Karpas-422 (cell line): ENCODE measurements at places on chromosomes 5 and 9. TPM values are rescaled to one million over a fixed set of nuclear protein-coding genes. Genes with fewer than 3 reads are reported as not detected.

DNA sequence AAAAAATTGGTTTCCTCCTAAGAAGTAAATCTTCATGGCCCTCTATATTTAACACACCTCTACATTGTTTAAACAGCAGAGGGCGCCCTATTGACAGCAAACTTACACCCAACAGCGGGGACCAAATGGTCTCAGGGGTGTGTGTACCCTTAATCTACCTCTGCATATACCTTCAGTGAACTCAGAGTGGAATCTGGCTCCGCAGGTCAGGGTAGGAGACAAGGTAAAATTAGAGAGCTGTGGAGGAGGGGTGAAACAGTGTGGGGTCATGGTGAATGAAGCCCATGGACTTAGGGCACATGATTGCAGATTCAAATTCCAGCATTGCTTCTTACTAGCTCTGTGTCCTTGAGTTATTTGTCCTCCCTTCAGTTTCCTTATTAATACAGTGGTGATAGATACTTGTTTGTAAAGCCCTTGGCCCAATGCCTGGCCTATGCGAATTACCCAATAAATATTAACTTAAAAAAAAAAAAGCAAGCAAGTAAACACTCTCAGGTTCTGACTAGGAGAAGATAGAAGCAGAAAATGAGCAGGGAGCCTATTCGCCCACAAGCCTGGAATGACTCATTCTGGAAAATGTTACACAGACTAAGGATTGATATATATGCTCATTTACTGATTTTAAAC, 122.9 kb downstream of the CAVIN4 start:
- peak; percentile 75 for DNase-seq

The FBXW11 gene
- 52.3 and 72.9 TPM in 2 replicates for total RNA-seq

The UBE2QL1 gene
- total RNA-seq = not detected in 2 replicates

The FAM200C gene
- total RNA-seq = 0.76 and 2.0 TPM in 2 replicates

DNA sequence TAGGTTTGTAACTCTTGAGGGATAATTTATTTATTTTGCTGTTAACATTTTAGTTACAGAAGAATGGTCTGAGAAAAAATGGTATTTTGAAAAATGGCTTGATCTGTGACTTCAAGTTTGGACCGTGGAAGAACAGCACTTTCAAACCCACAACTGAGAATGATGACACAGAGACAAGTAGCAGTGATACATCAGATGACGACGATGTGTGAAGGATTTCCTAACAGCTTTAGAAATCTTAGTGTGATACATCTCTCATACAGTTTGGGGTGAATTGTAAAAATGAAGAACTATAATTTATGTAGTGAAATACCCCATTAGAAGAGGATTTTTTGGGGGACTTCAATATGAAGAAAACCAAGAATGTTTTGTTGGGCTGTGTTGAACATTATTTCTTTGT, 88.7 kb downstream of the GPBP1 start:
- DNase-seq = no peak

The TEX53 gene
- not detected in 2 replicates for total RNA-seq

DNA sequence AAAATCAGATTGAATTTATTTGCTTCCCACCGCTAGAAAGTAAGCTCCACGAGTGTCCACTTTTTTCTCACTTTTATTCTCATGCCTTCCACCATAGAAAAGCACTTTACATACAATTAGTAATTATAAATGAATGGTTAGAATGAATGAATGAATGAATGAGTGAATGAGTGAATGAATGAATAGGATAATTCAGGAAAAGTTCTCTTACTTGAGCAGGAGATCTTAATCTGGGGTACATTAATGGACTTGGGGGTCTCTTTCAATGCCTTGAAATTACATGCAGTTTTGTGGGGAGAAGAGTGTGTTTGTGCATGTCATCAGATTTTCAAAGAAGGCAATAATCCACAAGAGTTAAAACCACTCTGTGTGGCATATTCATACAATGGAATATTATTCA, 229.9 kb upstream of the NR4A3 start:
- no peak for DNase-seq

DNA sequence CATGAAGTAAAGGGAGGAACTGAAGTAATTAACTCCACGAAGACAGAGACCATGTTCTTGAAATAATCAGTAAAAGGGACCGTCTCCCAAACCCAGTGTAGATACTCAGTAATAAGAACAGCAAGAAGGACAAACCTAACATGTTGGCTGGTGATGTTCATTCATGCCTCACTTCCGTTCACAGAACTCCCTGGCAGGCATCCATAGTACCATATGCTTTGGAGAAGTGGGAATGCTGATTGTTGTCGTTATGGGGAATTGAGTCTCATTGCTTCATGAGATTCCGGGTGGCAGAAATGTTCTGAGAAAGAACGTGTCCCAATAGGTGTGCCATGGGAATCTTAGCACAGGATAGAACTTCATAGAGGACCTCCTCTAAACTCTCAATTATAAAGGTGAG, 452.3 kb downstream of the ZSWIM6 start:
- no peak for DNase-seq

DNA sequence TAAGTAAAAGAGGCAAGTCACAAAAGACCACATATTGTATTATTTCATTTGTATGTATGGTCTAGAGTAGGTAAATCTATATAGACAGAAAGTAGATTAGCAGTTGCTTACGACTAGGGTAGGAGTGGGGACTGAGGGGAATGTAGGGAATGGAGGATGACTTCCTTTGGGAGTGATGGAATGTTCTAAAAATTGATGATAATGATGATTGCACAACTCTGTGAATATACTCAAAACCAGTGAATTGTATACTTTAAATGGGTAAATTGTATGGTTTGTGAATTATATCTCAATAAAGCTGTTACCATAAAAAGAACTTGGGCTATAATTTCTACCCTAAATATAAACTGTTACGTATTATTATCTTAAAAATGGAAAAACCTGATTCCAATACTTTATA, 35.0 kb downstream of the ADAMTS6 start:
- no peak for DNase-seq
